ENCODE measurements at places on chromosomes 3 and 15. TPM values are rescaled to one million over a fixed set of nuclear protein-coding genes. Genes with fewer than 3 reads are reported as not detected.
A peak's percentile ranks its signal among the peaks of the same experiment; 100 is the strongest.

- DNase-seq: peak; percentile 43
These were observed 39.7 kb downstream of the ESYT3 start for GRCh38 chr3:138474163-138474562.

DNA sequence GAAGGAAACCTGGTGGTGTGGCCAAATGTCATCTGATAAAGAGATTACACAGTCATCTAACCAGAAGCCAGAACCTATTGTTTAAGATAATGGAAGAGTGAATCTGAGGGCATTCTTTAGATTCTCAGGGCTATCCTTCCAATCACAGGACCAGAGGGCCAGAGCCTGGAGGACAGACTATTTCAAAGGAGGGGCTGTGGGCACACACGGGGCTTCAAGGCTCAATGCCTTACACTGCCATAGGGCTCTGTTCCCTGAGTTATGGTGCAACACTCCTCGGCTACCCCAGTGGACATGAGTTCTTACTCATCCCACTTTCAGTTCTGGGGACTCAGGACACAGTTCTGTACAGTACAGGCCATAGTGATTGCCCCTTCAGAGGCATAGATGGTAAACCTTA lies 343.9 kb upstream of the ALCAM start:
- DNase-seq: no peak

DNA sequence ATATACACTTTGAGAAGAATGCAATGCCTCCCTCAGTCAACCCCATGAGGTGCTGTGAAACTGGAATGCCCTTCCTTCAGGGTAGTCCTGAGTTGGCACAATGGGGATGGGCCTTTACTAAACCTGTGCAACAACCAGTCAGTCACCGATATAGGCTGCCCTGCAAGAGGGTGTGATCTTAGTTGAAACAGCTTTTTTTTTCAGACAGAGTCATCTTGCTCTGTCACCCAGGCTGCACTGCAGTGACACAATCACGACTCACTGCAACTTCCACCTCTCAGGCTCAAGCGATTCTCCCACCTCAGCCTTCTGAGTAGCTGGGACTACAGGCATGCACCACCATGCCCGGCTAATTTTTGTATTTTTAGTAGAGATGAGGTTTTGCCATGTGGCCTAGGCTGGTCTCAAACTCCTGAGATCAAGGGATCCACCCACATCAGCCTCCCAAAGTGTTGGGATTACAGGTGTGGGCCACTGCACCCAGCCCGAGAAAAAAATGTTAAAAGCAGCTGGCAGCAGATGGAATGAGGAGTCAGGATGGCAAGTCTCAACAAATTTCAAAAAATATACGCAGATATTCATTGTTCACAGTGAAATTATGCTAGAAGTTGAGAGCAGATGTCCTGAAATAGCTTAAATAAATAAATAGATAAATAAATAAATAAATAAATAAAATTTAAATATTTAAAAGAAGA lies 31.8 kb downstream of the MYO5A start:
- no peak for DNase-seq

DNA sequence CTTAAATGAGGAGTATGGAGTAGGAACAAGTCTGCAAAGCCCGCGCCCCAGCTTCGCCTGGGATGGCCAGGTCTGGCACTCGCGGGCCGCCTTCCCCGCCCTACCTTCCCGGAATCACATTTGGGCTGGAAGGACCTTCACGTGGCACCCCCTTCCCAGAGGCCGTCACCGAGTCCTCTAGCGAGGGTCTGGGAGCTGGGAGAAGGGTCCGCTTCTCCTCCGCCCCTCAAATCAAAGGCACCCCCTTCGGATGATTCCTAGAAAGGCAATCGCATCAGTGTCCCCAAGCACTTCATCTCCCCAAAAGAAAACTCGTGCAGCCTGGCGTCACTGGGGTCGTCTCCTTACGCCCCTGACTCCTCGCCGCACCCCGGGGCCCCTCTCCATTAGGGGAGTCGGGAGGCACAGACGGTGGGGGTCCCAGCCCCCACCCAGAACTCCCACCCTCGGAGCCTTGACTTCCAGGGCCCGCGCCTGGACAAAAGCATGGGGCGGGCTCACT lies 380 bp downstream of the MYLK start:
- no peak for DNase-seq

DNA sequence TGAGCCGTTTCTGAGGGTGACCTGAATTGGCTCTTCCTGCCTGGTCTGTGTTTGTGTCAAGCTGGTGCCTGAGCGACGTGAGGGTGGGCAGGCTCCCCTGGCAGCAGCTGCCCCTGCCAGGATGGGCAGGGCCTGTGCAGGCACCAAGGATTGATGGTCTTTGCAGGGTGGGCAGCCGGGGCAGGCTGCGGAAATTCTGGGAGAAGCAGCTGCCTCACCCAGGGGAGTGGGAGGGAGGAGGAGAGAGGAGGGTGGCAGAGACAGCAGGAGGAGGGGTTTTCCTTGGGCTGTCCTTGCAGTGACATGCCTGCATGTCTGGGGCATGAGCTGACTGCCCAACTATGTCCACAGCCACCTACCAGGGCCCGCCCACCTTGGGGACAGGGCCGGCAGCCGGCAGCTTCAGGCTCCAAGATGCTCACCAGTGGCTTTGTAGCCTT lies 27.9 kb upstream of the SLC6A6 start:
- no peak for DNase-seq

GRCh38 chr15:35561308-35561707 lies 15.3 kb upstream of the DPH6 start:
- no peak for DNase-seq

DNA sequence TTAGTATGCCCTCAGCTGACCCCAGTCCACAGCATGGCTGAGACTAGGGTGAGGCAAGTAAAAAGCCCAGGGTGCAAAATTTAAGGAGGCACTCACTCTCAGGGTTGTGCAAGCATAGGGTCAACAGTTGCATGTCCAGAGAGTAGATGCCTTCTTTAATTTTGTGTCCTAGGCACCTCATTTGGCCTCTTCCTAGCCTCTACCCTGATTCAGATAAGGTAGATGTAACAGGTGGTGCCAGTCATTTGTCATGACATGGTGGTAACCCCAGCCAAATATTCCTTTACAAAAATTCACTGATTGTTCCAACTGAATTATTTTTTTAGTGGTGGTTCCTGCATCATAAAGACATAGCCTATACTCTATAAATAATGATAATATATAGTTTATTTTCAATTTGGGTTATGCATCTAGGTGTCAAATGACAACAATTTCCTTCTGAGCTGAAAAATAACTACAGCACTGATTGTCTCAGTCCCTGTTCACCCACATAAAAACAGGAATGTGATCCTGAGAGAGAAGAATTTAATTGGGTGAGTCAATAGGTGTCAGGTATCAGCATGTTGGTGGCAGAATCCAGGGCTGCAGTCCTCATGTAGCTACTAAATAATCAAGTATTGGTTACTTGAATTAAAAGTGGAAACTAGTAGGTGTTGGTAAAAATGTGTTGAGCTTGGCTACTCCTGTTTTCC lies 44.2 kb upstream of the TIPARP start:
- no peak for DNase-seq

- no peak for DNase-seq
These were observed 7.1 kb downstream of the PLCD1 start for GRCh38 chr3:38022301-38022700.

- no peak for DNase-seq
These were observed 90.8 kb downstream of the CRTC3 start for GRCh38 chr15:90620379-90621067.

DNA sequence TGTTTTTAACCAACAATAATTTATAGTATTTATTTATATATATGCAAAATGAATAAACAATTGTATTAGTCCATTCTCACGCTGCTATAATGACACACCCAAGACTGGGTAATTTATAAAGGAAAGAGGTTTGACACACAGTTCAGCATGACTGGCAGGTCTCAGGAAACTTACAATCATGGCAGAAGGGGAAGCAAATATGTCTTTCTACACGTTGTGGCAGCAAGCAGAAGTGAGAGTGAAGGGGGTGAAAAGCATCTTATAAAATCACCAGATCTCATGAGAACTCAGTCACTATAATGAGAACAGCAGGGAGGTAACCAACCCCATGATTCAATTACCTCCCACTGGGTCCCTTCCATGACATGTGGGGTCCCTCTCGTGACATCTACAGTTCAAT lies 162.8 kb upstream of the SLITRK3 start:
- no peak for DNase-seq

GRCh38 chr15:57510647-57511046 lies 81.1 kb upstream of the MYZAP start:
- DNase-seq: no peak

DNA sequence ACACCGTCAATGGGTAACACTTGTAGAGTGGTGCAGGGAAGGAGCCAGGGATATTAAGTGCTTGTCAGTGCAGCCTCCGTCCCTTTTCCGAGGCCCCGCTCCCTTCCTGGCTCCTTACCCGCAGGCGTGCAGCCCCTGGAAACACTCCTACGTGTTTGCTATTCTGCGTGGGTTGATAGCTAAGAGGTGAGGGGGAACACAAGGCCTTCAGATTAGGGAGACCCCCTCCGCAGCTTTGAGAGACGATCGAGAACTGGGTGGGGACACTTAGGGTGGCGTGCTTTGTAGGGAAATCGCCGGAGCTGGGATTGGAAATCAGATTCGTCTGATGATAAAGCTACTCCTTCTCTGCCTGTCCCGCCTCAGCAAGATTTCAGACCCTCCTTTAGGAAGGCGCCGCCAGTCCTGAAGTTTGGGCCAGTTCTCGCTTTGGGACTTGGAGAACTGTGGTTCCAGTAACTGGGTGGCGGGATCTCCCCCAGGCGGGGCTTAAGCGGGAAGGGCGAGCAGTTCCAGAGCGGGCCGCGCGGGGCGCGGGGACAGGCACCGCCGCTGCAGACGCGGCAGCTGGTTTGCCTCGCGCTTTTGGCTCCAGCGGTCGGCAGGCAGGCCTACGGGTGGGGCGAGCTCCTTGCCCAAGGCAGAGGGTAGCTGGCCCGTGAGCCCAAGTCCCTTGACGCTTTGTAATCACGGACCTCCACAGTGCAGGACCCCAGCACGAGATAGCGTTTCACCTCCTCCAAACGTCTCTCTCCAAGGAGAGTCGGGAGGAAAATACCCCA lies 8.0 kb upstream of the FAM107A start:
- peak; percentile 84 for DNase-seq

GRCh38 chr3:28980631-28981030 lies 300.2 kb upstream of the RBMS3 start:
- no peak for DNase-seq

GRCh38 chr15:83288381-83288801 lies 3.9 kb upstream of the BNC1 start:
- no peak for DNase-seq

- no peak for DNase-seq
These were observed 46.2 kb downstream of the GADL1 start for GRCh38 chr3:30848087-30848779.

DNA sequence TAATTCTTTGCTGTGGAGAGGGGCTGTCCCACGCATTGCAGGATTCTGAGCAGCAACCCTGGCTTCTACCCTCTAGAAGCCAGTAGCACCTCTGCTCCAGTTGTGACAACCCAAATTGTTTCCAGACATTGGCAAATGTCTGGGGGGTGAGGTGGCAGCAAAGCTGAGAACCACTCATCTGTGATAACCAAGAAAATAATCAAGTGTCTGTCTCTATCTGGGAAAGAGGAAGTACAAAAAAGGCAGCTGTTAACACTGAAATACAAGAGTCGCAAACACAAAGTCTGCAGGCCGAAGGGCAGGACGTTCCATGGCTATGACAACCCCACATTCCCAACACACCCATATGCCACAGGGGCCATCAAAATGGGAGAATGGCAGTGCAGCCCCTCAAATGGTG lies 42.2 kb upstream of the GNB5 start:
- no peak for DNase-seq

- DNase-seq: no peak
These were observed 10.4 kb upstream of the RTP1 start for GRCh38 chr3:187186801-187187421.

DNA sequence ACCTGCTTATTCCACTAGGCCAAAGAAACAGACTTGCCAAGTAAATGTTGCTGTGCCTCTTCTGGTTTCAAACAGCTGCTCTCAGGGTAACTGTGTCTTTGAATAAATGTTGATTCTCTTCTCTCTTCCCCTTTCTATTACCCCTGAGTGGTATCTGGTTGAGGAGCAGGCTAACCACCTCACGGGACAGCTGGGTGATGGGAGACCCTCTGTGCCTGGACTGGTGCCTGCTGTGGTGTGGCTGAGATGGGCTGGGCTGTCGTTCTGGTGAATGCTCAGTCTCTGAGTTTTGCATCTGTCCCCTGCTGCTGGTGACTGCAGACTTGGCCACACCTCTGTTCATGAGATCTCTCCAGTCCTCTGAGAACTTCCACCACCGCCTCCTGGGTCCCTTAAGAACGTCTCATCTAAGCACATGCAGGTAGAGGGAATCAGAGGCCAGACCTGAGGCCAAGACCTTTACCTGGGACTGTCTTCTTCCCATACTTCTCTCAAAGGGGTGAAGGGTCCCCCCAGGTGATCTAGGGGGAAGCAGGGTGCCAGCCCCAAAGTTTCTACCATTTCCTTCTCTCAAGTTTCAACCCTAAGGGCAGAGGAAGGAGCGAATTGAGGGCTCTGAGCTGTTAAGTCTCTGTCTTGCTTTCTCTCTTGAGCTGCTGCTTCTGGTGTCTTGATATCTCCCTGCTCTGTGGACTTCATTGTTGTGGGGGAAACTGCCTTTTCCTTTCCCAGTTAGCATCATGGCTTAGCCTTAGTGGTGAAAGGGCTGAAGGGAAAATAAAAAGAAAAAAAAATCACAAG lies 252.9 kb downstream of the EBLN2 start:
- no peak for DNase-seq

- DNase-seq: no peak
These were observed 269.0 kb upstream of the TPM1 start for GRCh38 chr15:62773369-62774165.

DNA sequence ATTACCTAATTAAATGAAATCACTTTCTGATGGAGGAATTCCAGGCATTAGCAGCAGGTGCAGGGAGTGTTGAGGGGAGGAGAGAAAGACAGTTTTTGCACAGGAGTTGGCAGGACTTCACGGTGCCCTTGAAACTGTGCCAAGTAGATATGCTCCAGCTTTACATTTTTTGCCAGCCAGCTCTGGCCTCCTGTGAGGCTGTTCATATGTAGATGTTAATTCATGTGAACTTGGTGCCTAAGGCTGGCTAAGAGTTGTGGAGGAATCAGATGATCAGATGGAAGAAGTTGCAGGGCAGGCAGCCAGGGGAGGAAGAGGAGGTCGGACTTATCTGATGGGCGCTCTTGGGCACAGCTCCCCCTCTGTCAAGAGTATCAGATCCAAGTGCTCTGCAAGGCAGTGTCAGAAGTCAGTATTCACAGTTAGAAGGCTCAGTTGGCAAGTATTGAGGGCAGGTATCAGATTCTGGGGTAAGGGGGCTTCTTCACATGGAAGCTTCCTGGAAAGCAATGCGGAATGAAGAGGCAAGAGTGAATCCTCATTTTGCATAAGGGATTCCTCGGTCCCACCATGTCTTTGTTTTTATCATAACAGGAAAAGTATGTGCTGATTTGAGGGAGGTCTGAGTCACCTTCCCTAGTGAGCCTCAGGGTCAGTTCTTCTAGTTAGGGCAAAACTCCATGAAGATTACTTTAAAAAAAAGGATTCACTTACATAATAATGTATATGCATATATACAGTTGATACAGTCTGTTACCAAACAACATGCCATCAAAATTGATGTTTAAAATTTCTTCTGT lies 172.6 kb upstream of the UMPS start:
- no peak for DNase-seq

The STRA6 gene
- total RNA-seq: not detected

The SATB1 gene
- 12.0 TPM for total RNA-seq

The ACOX2 gene
- total RNA-seq: 285 TPM

The RTP4 gene
- 1.9 TPM for total RNA-seq

The ZNF80 gene
- total RNA-seq: not detected

The GOLGA6D gene
- total RNA-seq: 0.45 TPM

The COL8A1 gene
- total RNA-seq: 0.75 TPM

The SLC28A1 gene
- total RNA-seq: 64.6 TPM

The C3orf52 gene
- 0.28 TPM for total RNA-seq

The SKOR1 gene
- 0.13 TPM for total RNA-seq

The MTHFS gene
- 164 TPM for total RNA-seq

Measured in left lobe of liver (tissue), 2 donors.